ENCODE measurements at places on chromosomes 3 and 15.

DNA sequence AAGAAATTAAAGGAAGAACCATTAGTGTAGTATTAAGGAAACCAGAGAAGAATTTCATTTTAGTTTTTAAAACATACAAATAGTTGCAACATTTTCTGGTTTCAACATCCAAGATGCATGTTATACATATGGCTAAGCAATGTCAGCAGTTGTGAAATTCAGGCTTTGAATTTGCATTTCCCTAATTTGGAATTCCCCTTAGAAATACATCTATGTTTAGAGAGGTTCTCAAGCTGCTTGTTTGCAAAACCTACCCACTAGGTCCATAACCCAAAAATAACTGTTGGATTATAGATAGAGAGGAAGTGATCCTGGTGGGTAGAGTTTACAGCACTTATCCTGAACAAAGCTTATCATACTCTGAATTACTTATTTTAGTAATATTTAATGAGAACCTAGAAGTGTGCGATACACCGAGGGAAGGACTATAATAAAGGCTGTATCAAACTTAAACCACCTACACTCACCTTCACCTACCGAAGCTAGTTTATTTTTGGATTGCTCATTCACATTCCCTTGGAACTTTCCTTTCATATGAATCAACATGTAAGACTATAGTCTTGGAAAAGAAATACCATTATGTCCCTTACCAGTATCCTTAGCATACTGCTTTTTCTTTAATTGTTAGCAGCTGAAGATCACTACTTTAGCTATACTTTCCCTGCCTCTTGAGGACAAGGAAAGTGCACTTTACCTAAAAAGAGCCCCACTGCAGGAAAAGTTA is 60.6 kb downstream of the CHAC1 start:
- no peak for DNase-seq

DNA sequence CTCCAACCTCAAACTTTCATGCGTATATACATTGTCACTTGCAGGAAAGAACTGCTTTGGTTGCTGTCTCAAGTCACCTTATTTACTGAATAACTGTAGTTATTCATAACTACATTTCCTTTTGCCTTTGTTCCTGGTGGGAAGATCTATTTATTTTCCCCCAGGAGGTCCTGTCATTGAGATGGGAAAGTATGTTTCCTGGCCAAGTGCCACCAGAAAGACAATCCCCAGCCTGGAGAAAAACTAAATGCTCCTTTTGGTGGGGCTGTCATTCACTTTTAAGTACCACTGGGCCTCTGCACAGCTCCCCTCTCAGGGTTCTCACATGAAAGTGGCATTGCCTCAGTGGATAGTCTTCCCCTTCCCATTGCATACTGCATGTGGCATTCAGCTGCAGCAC is 59.8 kb downstream of the LRRC3B start:
- no peak for DNase-seq

DNA sequence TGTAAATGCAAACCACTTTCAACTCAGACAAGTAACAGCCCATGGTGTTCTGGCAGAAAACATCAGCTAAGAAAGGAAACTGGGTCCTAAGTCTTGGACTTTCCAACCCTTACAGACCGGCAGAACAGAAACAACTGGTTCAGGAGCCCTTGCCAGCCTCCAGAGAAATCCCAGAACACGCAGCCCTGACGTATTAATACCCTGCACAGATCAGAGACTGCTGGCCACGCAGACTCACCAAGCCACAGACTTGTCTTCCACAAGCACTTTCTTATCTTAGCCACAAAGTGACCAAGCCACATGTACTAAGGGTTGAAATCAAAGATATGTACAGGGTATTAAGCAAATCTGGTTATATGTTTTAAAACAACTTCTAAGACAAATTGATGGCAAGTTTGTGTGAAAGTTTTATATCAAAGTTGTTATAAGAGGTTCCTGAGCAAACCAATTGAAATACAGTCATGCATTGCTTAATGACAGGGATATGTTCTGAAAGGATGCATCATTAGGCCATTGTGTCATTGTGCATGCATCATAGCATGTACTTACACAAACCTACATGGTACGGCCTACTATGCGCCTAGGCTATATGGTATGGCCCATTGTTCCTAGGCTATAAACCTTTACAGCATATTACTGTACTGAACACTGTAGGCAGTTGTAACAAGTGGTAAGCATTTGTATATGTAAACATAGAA is 36.8 kb downstream of the BTD start:
- no peak for DNase-seq

DNA sequence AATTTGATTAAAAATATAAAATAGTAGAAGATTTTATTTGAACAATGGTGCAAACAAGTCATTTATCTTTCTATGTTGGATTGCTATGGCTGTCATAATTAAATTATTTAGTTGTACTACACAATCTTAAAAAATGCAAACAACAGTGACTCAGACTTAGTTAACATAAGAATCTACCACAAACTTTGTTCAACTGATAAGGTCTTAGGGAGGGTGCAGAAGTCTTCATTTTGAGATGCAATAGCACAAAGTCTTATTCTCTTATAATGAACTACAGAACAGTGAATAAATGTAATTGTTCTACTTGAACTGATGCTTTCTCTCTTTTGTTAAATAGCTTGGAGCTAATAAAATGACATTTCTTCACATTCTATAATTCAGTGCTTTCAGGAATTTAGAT is 482.8 kb upstream of the NAALADL2 start:
- DNase-seq, result no peak

DNA sequence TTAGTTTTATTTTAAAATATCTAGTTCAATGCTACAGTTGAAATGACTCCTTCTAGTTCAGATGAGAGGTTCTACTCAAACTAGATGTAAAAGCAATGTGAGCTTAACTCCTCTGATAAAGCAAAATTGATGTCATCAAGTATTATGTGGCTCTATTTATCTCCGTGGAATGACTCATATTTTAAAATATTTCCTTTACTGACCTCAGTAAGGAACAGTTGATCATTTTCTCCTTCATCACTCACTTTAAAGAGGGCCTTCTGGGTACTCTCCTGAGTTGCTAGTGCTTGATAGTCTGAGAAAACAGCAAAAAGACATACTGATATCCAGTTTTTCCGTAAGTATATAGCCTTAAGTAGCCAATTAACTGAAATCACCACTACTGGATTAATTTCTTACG is 1099.3 kb downstream of the ROBO2 start:
- DNase-seq, result no peak

GRCh38 chr3:157751386-157751785 is 248.2 kb upstream of the VEPH1 start:
- no peak for DNase-seq

- no peak for DNase-seq
Observed at GRCh38 chr15:100291106-100291505, 50.7 kb downstream of the ADAMTS17 start.

GRCh38 chr15:90596943-90597342 is 67.2 kb downstream of the CRTC3 start:
- DNase-seq, result no peak

DNA sequence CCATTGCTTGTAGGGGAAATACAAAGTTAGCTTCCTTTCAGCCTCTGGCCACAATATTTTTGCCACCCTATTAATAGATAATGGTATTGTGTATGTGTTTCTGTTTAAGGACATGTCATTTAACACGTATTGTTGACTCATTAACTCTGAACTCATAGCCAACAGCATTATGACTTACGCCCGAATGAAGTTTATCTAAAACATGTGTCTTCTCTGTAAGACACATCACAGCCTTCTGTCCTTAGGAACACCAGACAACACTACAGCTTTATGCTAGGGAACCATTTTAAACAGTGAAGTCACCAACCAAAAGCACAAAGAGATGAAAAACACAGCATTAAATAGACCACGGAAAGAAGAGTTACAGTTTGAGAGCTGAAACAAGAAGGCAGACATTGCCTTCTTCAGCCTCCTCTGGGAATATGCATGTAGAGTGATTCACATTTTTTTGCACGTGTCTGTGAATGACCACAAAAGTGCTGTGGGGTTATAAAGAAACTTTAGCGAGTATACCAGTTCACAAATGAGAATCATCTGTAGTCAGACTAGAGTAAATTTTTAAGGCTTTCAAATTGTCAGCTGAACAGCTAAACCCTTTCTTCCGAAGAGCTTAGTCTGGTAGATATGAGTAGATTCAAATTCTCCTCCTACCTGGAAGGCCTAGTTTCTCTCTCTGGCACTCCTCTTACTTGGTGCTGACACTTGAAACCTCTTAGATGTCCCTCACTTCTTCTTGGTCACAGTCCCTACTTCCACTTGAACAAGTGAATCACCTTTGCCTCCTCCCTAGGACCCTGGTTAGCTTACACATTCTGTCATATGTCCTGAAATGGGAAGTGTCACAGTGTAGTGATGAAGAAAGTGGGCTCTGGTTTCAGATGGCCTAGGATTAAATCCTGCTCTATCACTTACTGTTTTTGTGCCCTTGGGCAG is 32.2 kb downstream of the MCTP2 start:
- DNase-seq, result no peak

DNA sequence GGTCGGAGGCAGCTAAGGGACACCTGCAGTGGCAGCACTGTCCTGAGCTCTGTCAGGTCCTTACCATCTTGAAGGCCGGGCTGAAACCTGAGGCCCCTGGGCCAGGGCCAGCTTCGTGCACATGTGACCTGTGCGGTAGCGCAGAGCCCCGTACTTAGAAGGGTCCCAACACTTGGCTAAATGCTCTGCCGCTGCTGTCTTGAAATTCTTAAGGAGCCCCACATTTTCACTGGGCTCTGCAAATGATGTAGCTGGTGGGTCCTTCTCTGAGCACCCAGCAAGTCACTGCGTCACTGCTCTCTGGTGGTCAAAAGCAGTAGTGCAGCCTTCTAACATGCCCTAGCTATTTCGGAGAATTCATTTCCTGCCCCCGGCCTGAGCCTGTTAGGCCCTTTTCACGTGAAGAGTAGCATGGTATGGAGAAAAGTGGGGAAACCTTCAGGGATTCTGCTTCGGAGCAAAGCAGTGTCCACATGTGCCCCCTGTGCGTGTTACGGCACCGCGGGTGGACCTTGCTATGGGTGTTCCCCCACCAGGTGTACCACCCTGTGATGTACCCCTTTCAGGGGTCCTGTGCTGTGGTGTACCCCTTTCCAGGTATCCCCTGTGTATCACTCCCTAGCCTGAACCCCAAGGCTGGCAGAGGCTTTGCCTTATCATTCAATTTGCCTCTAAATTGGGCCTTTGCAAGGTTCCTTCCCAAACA is 79.7 kb downstream of the TMEM266 start:
- DNase-seq, result peak; percentile 58

DNA sequence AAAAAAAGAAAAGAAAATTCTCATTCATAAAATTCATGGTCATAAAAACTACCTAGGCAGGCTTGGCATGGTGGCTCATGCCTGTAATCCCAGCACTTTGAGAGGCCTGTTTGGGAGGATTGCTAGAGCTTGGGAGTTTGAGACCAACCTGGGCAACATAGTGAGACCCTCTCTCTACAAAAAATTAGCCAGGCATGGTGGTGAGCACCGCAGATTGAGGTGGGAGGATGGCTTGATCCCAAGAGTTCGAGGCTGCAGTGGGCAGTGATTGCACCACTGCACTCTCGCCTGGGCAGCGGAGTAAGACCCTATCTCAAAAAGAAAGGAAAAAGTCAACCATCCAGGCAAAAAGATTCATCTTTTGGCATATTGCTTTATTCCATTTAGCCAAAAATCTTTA is 58.5 kb downstream of the MEIS2 start:
- DNase-seq, result no peak

GRCh38 chr3:114499976-114500375 is 206.1 kb downstream of the TIGIT start:
- no peak for DNase-seq

GRCh38 chr15:101637038-101637437 is 15.1 kb downstream of the TM2D3 start:
- DNase-seq, result no peak

DNA sequence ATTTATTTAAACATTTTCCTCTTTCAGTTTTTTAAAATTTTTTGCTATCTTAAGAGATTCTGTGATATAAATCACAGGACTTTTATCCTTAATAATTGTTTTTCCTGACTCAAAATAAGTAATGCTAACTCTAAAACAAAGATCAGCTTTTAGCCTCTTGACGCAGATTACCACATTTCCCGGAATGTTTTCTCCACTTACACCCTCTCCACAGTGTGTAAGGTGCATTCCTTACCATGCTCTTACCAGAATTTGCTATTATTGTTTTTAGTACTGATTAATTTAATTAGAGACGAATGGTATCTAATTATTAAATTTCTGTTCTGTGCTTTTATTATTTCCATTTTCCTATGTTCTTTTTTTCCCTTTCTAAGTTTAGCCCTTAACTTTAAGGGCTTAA is 34.8 kb downstream of the GUCA1C start:
- DNase-seq, result no peak

- DNase-seq, result no peak
Observed at GRCh38 chr3:46667657-46668056, 25.8 kb downstream of the ALS2CL start.

DNA sequence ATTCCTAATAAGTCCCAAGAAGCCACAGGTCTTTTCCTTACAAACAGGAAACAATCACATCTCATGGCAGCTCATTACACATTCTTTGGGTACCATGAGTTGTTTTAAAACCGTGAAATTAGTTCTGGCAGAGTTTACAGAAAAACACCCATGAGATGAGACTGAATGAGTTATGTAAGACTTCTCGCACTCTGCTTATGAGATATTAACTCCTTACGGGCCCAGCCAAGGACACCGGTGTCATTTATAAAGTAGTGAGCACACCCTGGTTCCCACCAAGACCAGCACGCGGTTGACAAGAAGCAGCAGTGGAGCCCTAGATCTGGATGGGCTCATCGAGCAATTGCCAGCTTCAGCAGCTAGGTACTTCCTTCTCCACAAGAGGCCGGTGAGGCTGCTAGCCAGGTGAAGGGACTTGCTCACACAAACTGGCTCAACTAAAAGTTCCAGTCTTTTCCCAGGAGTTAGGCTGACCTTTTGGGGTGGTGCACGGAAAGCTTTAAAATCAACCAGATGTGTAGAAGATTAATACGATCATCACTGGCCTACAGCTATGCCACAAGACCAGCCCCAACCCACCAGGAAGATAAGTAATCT is 318.6 kb upstream of the ICE2 start:
- no peak for DNase-seq

- DNase-seq, result no peak
Observed at GRCh38 chr3:73604451-73604850, 20.3 kb downstream of the PDZRN3 start.

GRCh38 chr3:48476426-48477053 is 27.4 kb downstream of the SHISA5 start:
- no peak for DNase-seq

- no peak for DNase-seq
Observed at GRCh38 chr15:66254951-66255676, 1.6 kb upstream of the MEGF11 start.

GRCh38 chr15:45594319-45594718 is 7.1 kb downstream of the BLOC1S6 start:
- no peak for DNase-seq

- no peak for DNase-seq
Observed at GRCh38 chr3:53159156-53160060, 1.6 kb upstream of the PRKCD start.

GRCh38 chr15:92502930-92503857 is 109.5 kb downstream of the ST8SIA2 start:
- no peak for DNase-seq

GRCh38 chr3:62361261-62361660 is 12.1 kb downstream of the FEZF2 start:
- DNase-seq, result no peak

- DNase-seq, result no peak
Observed at GRCh38 chr3:31531452-31531991, 1.2 kb upstream of the STT3B start.

- DNase-seq, result no peak
Observed at GRCh38 chr15:80480171-80480811, 76.1 kb downstream of the ARNT2 start.

GRCh38 chr3:177652556-177653291 is 455.4 kb upstream of the TBL1XR1 start:
- no peak for DNase-seq

Measured in stimulated activated CD4-positive, alpha-beta T cell treated with anti-CD3 and anti-CD28 coated beads, Interleukin-1b, Interleukin-23, amount 100 ng/mL, for 1 hour (primary cell).